Activated CD8-positive, alpha-beta memory T cell treated with anti-CD3 and anti-CD28 coated beads for 1 hour (primary cell): ENCODE measurements at places on chromosomes 13 and 19.

- DNase-seq, result no peak
Observed at GRCh38 chr13:75129331-75129730, 352.6 kb downstream of the TBC1D4 start.

GRCh38 chr13:35349052-35349451, 127.4 kb downstream of the MAB21L1 start:
- DNase-seq, result no peak

DNA sequence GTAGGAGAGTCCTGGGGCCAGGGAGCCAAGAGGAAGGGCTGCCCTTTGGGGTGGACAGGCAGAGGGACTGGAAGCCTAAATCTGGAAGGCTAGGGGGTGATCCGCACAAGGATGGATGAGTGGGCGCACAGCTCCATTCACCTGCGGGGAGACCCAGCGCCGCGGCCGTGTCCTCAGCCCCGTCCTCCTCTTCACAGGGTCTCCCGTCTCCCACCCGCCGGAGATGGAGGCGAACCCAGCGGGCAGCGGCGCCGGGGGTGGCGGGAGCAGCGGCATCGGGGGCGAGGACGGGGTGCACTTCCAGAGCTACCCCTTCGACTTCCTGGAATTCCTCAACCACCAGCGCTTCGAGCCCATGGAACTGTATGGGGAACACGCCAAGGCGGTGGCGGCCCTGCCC, 7.9 kb downstream of the ZNF865 start:
- no peak for DNase-seq

DNA sequence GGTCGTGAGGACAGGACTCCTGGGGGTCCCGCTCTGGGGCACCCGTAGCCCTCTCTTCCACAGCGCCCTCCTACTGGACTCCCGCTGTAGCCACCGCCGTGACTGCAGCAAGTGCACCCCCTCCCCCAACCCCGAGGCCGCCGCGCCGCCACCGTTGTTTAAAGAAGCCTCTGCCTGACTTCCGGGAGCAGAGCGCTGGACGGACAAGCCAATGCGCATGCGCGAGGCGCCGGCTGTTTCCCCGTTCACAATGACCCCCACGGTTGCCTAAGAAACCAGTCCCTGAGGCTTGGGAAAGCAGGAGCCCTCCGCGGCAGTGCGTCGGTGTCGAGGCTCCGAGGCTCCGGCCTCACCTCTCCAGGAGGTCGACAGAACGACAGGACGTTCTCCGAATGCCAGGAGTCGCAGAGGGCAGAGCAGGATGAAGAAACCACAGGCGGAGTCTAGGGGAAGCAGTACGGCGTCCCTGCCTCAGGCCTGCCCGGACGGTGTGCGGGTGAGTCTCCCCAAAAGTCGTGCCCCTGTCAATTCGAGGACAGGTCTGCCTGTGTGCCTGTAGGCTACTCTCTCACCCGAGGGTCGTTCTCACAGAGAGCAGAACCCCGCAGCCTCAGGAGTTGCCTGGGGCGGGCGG, 70.5 kb upstream of the ZNF420 start:
- DNase-seq, result no peak

GRCh38 chr19:42032431-42032830, 37.6 kb downstream of the GRIK5 start:
- DNase-seq, result no peak

DNA sequence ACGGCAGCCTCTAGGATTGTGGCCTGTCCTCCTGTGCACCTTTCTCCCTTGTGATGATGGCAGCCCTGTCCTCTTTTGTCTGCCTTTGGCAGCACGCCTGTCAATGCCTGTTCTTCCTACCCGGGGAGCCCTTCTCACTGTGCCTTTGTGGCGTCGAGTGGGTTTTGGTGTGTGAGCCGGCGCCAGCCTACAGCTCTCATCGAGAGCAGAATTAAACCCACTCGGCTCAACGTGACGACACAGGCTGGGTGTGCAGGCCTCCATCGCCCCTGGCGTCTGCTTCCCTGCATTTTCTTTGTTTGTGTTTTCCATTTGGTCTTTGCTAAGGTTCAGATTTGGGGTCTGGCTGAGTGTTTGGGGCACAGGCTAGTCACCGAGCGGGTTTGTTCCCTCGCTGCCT, 34.4 kb downstream of the AP1M1 start:
- no peak for DNase-seq

DNA sequence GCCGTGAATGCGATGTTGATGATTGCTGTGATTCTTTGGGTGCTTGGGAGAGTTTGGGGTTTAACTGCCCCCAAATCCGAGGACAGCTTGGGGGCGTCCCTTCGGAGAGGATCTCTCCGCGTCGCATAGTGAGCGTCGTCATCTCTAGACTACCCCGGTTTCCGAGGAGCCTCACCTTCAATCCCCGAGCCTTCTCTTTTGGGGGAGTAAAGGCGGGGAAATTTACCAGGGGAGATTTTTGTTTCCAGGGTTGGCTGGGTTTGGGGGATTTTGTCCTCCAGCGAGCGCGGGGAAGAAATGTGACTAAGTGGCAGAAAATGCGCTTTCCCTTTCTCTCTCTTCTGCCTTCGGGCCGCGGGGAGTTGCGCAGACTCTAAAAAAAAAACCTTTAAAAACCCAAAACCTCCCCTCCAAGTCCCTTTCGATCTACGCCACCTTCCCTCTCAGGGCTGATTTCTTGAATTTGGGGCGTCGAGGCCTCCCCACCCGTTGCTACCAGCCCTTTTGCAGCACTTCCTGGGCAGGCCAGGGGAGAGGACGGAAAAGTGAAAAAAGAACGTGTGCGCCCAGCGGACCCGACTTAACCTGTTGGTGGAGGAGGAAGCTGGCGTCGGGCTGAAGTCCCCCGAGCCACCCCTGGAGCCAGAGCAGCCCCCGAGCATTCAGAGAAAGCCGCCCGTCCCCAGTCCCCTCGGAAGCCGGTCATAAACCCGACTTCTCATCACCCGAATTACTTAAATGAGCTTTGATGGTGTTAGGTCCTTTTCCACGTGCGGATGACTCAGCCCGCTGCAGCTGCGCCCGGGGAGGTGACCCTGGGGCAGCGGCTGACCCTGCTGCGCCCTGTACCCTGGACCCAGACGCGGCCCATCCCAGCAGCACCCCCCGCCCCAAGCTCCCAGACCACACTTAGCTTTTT, 17.7 kb downstream of the NFIX start:
- DNase-seq, result no peak

- DNase-seq, result no peak
Observed at GRCh38 chr13:112943309-112944125, 25.5 kb upstream of the MCF2L start.

GRCh38 chr13:51782026-51782710, 21.8 kb downstream of the DHRS12 start:
- no peak for DNase-seq

DNA sequence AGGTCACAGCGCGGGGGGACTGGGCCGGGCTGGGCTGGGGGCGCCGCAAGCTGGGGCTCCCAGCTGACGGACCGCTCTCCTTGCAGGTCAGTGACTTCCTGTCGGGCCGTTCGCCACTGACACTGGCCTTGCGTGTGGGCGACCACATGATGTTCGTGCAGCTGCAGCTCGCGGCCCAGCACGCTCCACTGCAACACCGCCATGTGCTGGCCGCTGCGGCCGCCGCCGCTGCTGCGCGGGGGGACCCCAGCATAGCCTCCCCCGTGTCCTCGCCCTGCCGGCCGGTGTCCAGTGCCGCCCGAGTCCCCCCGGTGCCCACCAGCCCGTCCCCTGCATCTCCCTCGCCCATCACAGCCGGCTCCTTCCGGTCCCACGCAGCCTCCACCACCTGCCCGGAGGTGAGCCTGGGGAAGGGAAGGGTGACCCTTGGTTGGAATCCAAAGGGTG, 5.7 kb downstream of the MIDN start:
- DNase-seq, result no peak

- no peak for DNase-seq
Observed at GRCh38 chr19:2600914-2601870, 101.3 kb downstream of the GNG7 start.

DNA sequence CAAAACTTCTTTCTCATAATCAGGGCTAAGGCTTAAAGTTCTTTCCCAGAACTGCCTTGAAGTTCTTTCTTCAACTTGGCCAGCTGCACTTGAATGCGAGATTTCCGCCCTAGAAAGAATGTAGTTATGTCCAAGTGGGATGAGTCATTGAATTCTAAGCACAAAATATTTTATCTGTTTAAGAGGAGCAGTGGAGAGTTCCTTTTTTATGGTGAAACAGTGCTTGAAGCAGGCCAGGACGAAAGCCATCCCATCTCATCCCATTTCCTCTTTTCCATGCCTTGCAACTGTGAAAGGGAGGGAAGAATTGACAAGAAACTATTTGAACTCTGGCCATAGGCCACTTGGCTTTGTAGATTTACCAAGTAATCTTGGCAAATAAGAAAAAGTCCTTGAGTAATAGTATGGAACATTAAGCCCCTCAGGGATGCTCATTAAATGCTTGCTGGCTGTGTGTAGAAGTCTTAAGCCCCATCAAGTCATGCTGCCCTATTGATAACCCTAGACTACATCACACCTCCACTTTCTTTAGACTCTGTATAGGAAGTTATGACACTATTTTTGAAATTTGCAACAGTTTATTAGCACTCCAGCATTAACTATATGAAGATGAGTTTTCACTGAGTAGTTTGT, 174.5 kb downstream of the KCTD12 start:
- no peak for DNase-seq

DNA sequence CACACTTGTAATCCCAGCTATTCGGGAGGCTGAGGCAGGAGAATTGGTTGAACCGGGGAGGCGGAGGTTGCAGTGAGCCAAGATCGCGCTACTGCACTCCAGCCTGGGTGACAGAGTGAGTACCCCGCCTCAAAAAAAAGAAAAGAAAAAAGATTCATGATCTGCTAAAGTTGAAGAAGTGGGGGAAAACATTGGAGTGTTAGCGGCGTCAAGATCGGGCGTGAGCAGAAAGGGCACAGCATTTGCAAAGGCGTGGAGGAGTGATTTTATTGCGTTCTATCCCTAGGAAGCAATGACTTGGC, 874 bp upstream of the DNM2 start:
- DNase-seq, result no peak

- no peak for DNase-seq
Observed at GRCh38 chr13:33235078-33235477, 50.5 kb downstream of the STARD13 start.

- DNase-seq, result no peak
Observed at GRCh38 chr19:51194527-51195315, 30.2 kb upstream of the CD33 start.
